ENCODE measurements at places on chromosomes 4 and X. TPM values are rescaled to one million over a fixed set of nuclear protein-coding genes. Genes with fewer than 3 reads are reported as not detected.

GRCh38 chr4:182019148-182019652, 224.0 kb upstream of the TENM3 start:
- no peak for DNase-seq

- DNase-seq, result peak; percentile 82
Observed at GRCh38 chrX:45758738-45759397, 558.2 kb upstream of the DIPK2B start.

- no peak for DNase-seq
Observed at GRCh38 chrX:8647176-8647575, 84.8 kb downstream of the ANOS1 start.

DNA sequence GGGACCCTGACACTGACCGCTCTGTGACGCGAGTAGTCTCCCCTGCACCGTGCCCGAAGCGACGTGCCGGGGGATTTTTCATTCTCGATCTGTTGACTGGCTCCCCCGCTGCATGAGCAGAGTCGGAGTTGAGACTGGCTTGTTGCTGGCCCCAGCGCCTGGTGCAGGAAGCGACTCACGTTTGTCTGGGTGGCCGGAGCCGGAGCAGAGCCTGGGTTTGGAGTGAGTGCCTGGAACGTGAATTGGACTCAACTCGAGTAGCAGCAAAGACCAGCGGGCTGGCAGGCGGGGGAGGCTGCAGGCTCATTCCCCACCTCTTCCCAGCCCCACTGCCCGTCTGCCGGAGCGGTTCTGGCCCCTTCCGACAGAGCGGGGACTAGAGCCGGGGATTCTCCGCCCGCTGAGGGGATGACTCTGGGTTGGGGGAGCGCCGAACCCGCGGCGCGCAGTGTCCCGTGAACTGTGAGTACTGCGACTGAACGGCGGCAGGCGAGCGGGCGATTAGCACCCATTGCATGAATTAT, 554 bp downstream of the PCDH7 start:
- no peak for DNase-seq

GRCh38 chr4:38740303-38740702, 42.5 kb downstream of the TLR10 start:
- DNase-seq, result no peak

GRCh38 chr4:113564493-113564892, 197.0 kb downstream of the CAMK2D start:
- DNase-seq, result no peak

TRPC5OS gene
- not detected for total RNA-seq

GRCh38 chr4:26141911-26142638, 178.7 kb upstream of the RBPJ start:
- DNase-seq, result no peak

HNRNPD gene
- 492 TPM for total RNA-seq

P2RY8 gene
- 19.5 TPM for total RNA-seq

GRCh38 chr4:122224348-122224747, 72.2 kb downstream of the BLTP1 start:
- peak; percentile 65 for DNase-seq

- DNase-seq, result no peak
Observed at GRCh38 chrX:135984791-135985156, 461 bp upstream of the SLC9A6 start.

SOD3 gene
- total RNA-seq, result not detected

PPBP gene
- not detected for total RNA-seq

- no peak for DNase-seq
Observed at GRCh38 chr4:5052726-5053425, 1.6 kb downstream of the STK32B start.

- DNase-seq, result no peak
Observed at GRCh38 chr4:13535708-13536361, 8.5 kb downstream of the NKX3-2 start.

GRCh38 chr4:31005037-31005436, 284.9 kb downstream of the PCDH7 start:
- no peak for DNase-seq

- peak; percentile 62 for DNase-seq
Observed at GRCh38 chr4:74623041-74623440, 171.3 kb downstream of the BTC start.

GRCh38 chrX:22950269-22951266, 49.2 kb upstream of the DDX53 start:
- DNase-seq, result no peak

GRCh38 chr4:683982-684622, 4.8 kb downstream of the SLC49A3 start:
- peak; percentile 86 for DNase-seq

GRCh38 chr4:138707746-138708677, 307.6 kb upstream of the NOCT start:
- peak; percentile 9 for DNase-seq

GRCh38 chr4:182338746-182339145, 95.5 kb downstream of the TENM3 start:
- no peak for DNase-seq

- DNase-seq, result no peak
Observed at GRCh38 chrX:148517176-148517575, 16.8 kb downstream of the AFF2 start.

GRCh38 chrX:104742355-104742754, 176.4 kb downstream of the IL1RAPL2 start:
- no peak for DNase-seq

DNA sequence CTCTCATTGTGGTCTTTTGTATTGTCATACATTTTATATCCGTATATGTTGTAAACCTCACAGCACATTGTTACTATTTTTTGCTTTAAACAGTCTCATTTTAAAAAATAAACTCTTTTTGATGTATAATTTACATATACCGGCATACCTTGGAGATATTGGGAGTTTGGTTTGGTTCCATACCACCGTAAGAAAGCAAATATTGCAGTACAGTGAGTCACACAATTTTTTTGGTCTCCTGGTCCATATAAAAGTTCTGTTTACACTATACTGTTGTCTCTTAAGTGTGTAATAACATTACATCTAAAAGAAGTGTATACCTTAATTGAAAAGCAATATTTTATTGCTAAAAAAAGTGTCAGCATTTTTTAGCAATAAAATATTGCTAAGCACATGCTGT, 70.0 kb downstream of the KDM6A start:
- no peak for DNase-seq

DNA sequence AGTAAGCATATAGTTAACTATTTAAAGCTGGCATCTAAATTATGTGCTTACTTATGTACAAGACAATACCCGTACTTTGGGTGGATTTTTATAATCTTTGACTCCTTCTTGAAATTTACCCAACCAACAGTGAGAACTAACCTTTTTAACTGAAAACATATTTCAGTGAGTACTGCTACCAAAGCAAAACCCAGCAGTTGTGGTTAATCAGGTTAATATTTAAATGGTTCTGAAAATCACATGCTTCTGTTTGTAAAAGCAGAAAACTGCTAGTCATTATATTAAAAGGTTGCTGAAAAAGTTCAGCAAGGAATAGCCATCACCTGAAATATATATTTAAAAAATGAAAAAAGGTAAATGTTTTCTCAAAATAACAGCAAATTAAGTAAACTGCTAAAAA, 20.0 kb downstream of the UBE2D3 start:
- DNase-seq, result no peak

- no peak for DNase-seq
Observed at GRCh38 chr4:7781366-7781765, 158.3 kb downstream of the AFAP1 start.

- no peak for DNase-seq
Observed at GRCh38 chr4:138677748-138678147, 337.8 kb upstream of the NOCT start.

GRCh38 chr4:172698256-172698655, 470.4 kb upstream of the GALNT7 start:
- no peak for DNase-seq

RAB41 gene
- total RNA-seq, result not detected

DNA sequence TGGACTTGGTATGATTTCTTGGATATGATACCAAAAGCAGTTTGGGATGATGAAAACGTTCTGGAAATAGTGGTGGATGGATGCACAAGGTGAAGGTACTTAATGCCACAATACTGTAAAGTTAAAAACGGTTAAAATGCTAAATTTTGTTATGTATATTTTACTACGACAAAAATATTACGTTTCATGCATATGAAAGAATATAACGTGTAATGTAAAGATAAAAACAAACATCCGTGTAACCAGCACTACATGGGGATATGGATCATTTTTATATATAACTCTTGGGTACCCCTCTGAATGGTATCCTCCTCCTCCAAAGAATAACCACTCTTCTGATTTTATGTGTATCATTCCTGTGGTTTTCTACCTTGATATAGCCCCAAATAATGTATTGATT, 862 bp upstream of the CENPU start:
- DNase-seq, result no peak

DNA sequence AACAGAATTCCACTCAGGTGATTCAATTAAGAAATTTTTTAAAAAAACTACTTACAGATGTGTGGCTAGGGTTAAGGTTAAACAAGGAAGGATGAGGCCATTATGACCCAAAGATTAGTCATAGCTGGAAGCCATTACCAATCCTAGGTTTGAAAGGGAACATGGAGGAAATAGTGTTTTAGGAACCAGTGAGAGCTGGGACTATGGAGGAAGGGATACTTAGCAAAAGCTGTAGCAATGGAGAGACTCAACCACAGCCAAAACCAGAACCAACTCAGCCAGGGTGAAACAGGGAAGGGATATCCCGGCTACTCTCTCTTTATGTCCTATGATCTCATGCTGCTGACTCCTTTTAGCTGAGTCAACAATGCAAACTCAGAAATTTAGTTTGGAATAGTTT, 148.6 kb upstream of the CNKSR2 start:
- no peak for DNase-seq

Measured in activated CD4-positive, alpha-beta T cell treated with anti-CD3 and anti-CD28 coated beads, Interleukin-2, amount 10 ng/mL, durations not matched to agents 24 days and 14 days (primary cell).